Skeletal muscle tissue (tissue), 5 donors: ENCODE measurements at places on chromosomes 2 and 18. TPM values are rescaled to one million over a fixed set of nuclear protein-coding genes. Genes with fewer than 3 reads are reported as not detected.

The PTPRN gene
- total RNA-seq = not detected

The TFCP2L1 gene
- total RNA-seq = under 0.01 TPM

The MAB21L4 gene
- not detected for total RNA-seq

The ANKRD39 gene
- total RNA-seq = 3.7 TPM

The ITGA6 gene
- total RNA-seq = 83.5 TPM

The SLC35F6 gene
- 7.8 TPM for total RNA-seq

The HAAO gene
- 4.2 TPM for total RNA-seq

The ERBB4 gene
- 9.9 TPM for total RNA-seq

The IRS1 gene
- 13.0 TPM for total RNA-seq

The RNF125 gene
- 9.4 TPM for total RNA-seq

The SNRNP27 gene
- total RNA-seq = 31.8 TPM

The IHH gene
- not detected for total RNA-seq

The ZEB2 gene
- 108 TPM for total RNA-seq

The RIT2 gene
- total RNA-seq = not detected
